NAMALWA (cell line): ENCODE measurements at places on chromosomes 5 and 9.

DNA sequence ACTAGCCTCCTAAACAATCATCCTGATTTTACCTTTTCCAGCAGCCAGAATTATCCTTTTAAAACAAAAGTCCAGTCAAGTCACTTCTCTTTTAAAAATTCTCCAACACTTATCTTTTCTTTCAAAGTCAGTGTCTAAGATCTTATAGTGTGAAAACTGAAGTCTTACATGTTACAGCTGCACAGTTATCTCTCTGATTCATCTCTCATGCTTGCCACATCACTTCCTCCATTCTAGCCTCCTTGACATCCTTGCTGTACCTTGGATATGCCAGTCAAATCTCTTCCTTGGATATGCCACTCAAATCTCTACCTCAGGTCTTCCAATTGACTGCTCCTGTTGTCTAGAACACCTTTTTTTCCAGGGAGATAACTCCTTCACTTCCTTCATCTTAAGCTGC lies 361.7 kb upstream of the FTMT start:
- DNase-seq, result no peak

GRCh38 chr5:34728236-34728635 lies 72.1 kb downstream of the RAI14 start:
- no peak for DNase-seq

- DNase-seq, result no peak
Observed at GRCh38 chr5:14920121-14920520, 48.5 kb upstream of the ANKH start.

GRCh38 chr5:51156838-51157237 lies 226.4 kb upstream of the ISL1 start:
- DNase-seq, result no peak
